Ureter (tissue), 1 donor: ENCODE measurements at places on chromosomes 6 and 20. TPM values are rescaled to one million over a fixed set of nuclear protein-coding genes. Genes with fewer than 3 reads are reported as not detected.

- DNase-seq, result no peak
These were observed 9.4 kb upstream of the ADTRP start for GRCh38 chr6:11788043-11788442.

DNA sequence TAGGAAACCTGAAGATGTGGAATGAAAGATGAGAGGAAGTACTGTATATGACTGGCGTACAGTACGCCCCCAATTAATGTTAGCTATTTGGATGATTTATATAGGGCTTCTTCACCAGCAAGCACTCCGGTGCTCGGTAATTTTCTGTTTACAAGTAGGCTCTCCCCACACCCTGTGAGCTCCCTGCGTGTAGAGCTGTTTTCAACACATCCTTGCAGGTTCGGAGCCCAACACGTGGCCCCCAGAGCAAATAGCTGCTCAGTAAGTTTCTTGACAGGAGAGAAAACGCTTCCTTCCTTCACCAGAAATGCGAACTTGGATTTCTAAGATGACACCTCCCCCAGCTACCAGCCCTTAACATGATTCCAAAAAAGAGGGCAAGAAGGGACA lies 1.2 kb upstream of the RAB22A start:
- DNase-seq, result no peak

DNA sequence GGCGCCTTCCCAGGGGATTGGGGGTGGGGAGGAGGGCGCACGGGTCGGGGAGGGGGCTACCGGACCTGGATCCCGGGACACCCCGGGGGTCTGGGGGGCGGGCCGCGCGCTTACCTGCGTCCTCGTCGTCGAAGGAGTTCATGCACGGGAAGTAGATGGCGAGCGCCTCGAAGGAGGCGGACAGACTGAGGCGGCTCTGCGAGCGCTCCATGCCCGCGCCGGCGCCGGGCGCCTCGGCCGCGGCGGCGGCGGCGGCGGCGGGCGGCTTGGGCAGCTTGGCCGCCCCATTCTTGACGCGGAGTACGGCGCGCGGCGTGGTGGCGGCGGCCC lies 320 bp downstream of the RIMS4 start:
- no peak for DNase-seq

DNA sequence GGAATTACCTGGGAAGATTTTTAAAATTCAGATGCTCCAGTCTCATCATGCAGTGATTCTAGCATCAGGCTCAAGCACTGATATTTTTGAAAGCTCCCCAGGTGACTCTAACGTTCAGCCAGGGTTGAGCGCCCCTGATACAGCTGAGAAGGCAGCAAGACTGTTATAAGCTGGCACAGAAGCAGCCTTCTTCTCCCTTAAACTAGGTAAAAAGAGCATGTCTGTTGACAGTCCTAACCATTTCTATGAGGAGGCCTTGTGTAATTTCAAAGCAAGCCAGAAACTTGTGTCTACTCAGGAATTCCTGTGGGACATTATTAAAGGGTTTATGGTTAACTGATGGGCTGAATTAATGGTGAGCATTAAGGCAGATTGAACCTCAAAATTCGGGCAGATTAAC lies 141.9 kb downstream of the PDE7B start:
- no peak for DNase-seq

DNA sequence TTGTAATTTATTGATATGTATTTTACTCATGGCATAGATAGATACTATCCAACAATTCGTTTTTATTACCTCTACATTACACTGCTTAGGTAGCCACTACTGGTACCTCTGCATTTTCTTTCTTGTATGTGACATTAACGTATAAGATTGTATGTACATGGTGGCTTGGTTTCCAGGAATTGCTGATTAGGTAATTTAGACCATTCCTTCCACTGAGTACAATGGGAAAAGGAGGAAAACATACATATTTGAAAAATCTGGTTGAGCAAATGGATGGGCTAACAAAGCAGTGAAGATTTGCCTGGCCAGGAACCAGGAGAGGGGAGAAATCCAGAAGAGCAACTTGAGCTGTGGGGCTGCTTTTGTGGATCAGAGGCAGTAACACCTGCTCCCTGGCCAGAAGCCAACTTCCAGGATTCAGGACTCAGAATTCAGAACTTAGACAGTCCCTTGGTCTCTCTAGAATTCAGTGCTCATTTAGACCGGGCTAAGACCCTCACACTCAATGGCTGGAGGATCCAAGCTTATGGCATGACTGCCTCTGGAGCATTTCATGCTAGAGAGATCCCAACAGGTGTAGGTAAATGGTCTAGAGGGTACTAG lies 17.9 kb upstream of the MICB start:
- no peak for DNase-seq

GRCh38 chr6:31092769-31093505 lies 19.4 kb downstream of the C6orf15 start:
- no peak for DNase-seq

DNA sequence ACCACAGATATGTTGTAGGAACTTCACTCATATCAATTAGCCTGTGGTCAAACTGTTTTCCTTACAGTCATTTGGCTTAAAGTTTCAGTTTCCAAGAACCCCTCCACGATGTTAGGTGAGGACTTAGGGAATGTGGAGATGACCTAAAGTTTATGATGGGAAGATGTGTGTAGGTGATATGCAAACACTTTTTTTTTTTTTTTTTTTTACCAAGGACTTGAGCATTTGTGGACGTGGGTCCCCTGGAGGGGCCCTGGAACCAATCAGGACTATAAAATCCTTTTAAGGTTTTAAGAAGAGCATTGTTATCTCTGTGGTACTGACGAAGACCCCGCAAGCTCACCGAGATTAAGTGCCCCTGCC lies 478 bp upstream of the MTHFD1L start:
- no peak for DNase-seq

Gene TFAP2D
- not detected for total RNA-seq

Gene DHX35
- total RNA-seq, result 14.1 TPM

Gene POPDC3
- total RNA-seq, result not detected

Gene NAA20
- 63.4 TPM for total RNA-seq

Gene SLC4A11
- total RNA-seq, result 56.3 TPM

Gene TCFL5
- total RNA-seq, result 11.8 TPM

Gene ZNF391
- 8.0 TPM for total RNA-seq
